ENCODE measurements at places on chromosomes 2 and 18.
A peak's percentile ranks its signal among the peaks of the same experiment; 100 is the strongest.

DNA sequence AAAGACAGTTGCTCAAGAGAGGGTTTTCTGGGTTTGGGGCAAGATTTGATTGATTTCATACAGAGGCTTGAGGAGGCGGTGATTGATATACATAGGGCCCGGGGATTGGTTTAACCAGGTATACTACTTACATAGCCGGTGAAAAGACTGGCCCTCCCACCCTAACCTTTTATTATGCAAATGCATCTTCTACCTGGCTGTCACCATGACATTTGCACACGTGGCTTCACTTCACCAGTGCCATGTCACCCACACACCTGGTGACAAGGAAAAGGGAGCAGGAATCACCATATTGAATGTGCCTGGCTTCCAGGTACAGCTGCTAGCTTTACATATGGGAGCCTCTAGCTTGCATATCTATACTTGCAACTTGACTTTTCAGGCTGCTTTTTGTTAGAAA, 9.7 kb downstream of the ERMN start:
- no peak for DNase-seq

GRCh38 chr2:74696829-74697228, 42.8 kb downstream of the SEMA4F start:
- DNase-seq, result no peak

DNA sequence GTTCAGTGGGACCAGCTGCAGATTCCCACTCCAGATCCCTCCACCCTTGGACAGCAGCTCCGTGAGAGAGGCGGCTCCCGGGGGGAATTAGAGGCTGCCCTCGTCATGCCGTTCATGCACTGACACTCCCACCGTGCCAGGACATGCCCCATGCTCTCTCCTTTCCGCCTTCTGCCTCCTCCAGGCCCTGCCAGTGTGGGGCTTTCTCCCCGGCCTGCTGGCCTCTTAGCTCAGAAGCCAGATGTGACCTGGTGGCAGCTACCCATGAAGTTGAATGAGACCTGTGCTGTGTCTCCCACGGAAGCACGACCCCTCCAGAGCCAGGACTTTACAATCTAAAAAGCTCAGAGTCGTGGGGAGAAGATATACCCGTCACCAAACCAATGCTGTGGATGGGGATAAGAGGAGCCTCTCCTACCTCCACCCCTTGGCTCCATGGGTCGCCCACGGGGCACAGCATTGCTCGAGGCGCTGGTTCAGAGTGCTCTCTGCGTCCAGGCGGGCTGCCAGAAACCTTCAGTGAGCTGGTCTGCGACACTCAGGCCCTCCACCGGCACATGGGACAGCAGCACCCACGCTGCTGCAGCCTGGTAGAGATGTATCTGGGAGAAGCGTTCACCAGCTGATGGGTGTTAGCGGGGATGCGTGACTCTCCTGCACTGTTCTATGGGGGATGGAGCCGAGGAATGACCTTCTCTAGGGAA, 111.0 kb upstream of the GPC1 start:
- DNase-seq, result no peak

DNA sequence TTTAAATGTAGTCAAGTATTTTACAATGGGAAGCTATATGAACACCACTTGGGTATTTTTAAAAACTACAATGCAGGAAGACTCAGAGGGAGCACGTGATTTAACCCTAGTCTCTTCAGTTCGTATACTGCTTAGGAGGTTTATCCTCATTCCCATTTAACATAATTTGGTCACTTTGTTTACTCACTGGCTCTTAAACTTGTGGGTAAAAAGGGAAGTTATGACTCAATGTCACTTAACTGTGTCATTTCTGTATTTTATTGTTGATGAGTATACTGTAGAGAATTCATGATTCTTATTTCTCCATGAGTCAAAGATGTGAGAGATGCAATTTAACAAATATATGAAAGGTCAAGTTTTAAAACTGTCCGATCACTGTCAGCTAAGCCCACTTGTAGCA, 48.2 kb downstream of the SLC66A3 start:
- DNase-seq, result no peak

DNA sequence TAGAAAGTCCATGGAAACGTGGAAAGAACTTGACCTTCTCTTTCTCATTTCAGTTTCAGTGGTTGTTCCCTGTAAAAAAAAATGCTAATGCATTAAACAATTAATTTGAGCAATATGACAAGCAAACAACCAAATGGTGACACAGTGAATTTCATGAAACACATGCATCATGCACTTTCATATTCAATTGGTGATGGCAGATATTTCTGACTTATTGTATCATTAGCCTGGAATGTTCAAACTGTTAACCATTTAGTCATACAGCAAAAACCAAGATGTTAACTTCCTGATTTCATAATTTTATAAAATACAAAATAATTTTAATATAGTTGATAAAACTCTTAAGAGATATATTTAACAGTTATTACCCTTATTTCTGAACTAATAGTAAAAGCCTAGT, 85.5 kb downstream of the SCN1A start:
- DNase-seq, result no peak

GRCh38 chr2:3778851-3779495, 75.6 kb downstream of the DCDC2C start:
- DNase-seq, result no peak

GRCh38 chr2:113157897-113158753, 15.6 kb upstream of the PSD4 start:
- DNase-seq, result peak; percentile 37

DNA sequence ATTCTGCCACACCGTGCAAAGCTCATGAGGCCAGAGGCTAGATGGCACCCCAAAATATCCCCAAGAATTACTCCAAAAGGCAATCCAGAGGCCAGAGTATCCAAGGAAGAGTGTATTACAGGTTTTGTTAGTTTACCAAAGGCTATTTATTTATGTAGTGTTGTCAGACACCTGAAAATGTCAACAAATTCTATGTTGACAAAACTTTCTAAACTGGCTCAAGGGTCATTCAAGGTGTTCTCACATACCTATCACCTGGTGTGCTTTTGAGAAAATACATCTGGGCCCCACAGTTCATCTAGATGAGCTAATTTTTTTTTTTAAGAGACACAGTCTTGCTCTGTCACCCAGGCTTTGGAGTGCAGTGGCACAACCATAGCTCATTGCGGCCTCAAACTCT, 12.4 kb upstream of the DTNB start:
- no peak for DNase-seq
